Right ventricle myocardium inferior (tissue), 1 donor: ENCODE measurements at places on chromosomes 5 and 9.

- DNase-seq, result no peak
Observed at GRCh38 chr5:113361701-113362100, 73.1 kb downstream of the TSSK1B start.

GRCh38 chr5:76492819-76493189 is 89.7 kb downstream of the IQGAP2 start:
- DNase-seq, result no peak

- DNase-seq, result peak; percentile 90
Observed at GRCh38 chr5:150946351-150946905, 41.6 kb upstream of the ZNF300 start.

GRCh38 chr9:77602852-77603251 is 45.3 kb downstream of the GNA14 start:
- DNase-seq, result no peak
